ENCODE measurements at places on chromosomes 2 and 18.

GRCh38 chr18:9094307-9095226 is 7.9 kb upstream of the NDUFV2 start:
- DNase-seq: no peak

GRCh38 chr2:169797601-169798000 is 1.1 kb upstream of the SSB start:
- DNase-seq: peak; percentile 54

DNA sequence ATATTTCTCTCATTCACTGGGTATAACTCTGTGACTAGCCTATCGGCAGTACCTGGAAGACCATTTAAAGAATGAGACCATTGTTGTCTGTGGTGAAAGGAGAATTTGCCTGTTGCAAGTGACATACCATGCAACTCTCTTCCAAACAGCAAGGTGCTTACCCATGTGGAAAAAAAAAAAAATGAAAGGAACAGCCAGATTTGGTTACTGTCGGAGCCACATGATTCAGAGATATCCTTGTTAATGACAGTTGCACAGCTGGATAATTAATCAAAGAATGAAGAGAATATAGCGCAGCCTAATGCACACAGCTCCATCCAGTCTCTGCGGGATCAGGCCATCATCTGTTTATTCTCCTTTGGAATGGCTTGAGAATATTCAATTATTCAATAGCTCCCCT is 141.8 kb downstream of the HRH4 start:
- no peak for DNase-seq

- no peak for DNase-seq
Measured at GRCh38 chr2:49167131-49167530, 12.8 kb upstream of the FSHR start.

- no peak for DNase-seq
Measured at GRCh38 chr18:75391279-75392225, 36.0 kb downstream of the SMIM21 start.

- no peak for DNase-seq
Measured at GRCh38 chr2:68565858-68566257, 77.5 kb upstream of the PROKR1 start.

DNA sequence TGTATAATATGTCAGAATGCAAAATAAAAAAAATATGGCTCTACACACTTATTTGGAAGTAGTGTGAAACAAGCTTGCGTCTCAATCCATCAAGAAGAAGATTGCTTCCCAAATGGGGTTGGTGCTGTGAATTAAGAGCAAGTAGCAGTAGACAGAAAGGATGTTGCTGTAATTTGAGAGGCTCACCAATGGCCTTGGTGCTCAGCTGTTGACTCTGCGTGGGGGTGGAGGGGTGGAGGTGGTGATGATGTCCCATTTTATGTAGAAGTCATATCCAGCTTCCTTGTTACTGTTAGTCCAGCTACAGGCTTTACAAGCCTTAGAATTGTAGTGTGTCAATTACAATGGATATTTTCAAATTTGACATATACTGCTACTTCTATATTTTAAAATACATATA is 223.4 kb upstream of the RND3 start:
- no peak for DNase-seq

DNA sequence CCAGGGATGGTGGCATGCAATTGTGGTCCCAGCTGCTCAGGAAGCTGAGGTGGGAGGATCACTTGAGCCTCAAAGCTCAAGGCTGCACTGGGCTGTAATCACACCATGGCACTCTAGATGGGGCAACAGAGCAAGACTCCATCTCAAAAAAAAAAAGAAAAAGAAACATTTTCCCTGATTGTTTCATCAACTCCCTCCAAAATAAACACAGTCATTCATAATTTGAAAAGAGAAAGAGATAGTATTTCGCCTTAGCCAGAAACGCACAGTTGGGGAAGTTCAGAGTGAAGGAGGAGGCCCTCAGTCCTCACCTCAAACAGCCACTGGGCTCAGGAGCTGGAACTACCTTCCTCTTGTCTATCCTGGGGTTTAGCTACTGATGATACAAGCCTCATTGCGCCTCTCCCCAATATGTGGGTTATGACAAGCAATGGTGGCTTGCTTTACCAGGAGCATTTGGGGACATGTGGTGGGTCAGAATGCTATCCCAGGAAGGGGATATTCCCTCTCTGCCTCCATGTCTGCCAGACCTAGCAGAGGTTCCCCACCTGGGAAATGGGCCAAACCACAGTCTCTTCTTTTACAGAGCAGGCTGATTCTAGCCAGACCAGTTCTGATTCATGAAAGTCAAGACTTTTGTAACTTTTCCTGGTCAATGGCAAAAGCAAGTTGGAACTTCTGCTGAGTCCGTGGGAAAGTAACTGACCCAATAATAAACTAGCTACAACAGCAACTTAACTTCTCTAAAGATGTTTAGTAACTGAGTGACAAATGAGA is 22.2 kb upstream of the TMEM87B start:
- no peak for DNase-seq

DNA sequence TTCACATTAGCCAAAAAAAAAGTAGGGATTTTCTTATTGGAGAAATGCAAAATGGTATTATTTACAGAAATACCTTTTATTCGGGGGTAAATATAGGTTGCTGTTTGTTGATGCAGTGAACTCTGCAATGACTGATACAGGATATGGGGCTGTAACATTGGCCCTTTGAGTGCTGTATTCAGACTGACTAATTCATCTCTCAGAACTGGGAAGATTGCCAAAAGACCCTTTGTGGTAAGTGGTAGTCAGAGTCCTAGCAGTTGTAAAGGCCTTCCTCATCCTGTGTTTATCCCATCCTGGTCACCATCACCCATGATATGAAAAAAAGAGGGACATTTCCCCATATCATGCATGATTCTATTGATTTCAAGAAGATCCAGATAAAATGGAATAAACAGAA is 14.0 kb upstream of the DCC start:
- DNase-seq: no peak

DNA sequence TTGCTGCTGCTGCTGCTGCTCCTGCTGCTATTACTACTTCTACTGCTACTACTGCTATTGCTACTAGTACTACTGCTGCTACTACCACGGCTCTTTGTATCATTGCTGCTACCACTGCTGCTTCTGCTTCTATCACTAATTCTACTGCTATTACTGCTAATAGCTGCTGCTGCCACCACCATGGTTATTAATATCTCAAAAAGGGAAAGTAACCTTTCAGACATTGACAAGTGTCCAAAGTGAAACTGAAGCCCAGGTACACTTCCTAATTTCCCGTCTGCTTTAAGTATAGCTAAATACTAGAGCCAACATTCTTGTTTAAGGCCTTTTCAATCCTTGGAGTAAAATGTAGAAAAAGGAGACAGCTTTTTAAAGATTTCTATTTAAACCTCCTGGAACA is 45.4 kb upstream of the EHBP1 start:
- DNase-seq: no peak

DNA sequence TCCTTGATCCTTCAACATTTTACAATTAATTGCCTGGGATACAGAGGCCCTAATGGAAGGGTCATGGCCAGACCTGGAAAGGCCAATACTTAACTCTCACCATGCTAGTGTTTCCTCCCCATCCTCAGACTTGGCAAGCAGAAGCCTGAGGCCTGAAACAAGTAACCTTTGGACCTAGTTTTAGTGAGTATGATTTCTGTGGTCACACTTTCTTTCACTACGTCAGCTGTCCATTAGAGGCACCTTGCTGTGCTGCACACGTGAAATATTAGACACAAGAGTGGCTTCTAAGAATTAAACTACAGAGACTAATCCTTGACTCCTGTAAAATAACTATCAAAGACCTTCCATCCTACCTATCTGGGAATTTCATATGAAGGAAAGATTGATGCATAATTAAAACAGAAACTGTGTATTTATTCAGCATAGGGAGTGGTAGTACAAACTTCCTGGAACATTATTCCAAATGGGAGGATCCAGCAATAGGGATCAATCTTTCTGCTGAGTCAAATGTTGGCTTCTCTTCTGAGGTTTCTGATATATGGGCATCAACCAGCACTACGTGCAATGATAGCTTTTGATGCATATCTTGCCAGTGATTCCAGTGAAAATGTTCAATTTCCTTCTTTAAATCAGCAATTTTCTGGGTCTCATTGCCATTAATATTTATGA is 249.7 kb downstream of the IKZF2 start:
- no peak for DNase-seq

GRCh38 chr18:60935041-60935910 is 398.0 kb upstream of the CDH20 start:
- no peak for DNase-seq

DNA sequence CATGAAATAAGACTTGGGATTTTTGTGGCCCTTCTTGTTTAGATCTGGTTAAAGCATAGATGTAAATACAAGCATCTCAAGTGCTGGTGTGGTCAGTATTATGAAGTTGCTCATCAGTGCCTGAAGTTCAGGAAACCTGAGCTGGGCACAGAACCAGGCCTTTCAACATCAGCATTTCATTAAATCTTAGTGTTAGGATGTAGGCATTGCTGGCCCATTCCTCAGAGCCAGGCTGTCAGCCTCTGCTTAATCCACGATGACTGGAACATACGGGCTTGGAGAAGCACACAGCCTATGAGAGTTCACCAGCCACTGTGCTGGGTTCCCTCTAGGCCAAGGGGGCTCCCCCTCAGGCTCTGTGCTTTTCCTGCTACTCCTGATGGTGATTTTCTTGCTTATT is 270.2 kb downstream of the EN1 start:
- no peak for DNase-seq

- DNase-seq: no peak
Measured at GRCh38 chr2:120004254-120004653, 8.6 kb upstream of the EPB41L5 start.

DNA sequence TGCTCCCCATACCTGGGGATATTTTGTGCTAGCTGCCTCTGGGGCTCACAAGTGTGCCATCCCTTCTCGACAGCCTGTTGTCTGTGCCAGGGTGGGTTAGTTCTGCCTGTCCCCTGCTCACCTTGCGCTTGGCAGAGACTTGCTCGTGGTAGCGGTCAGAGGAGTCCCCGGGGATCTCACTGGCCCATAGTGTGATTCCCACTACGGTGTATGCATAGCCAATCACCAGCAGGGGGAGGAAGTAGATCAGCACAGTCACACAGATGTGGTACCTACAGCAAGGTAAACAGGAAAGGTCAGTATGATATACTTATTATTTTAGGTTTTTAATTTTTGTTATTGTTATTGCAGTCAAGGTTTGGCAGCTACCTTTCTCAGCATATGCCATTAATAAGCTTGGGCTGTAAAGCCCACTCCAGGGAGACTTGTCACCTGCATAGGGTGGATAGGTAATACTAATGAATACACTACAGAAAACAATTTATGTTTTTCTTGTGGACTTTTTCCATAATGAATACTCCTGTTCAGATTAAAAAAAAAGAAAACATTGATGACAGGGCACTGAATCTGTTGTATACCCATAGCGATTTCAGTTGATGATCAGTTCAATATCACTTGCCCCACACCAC is 95.2 kb downstream of the POLE4 start:
- DNase-seq: peak; percentile 92

DNA sequence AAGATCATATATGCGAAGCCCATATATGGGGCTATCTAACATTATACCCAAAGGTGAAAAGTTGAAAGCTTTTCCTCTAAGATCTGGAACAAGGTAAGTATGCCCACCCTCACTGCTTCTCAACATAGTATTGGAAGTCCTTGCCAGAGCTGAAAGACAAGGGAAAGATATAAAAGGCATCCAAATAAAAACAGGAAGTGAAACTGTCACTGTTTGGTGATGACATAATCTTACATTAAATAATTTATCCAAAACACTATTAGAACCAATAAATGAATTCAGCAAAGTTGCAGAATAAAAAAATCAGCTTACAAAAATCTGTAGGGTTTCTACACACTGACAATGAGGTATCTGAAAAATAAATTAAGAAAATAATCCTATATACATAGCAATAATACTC is 205.8 kb downstream of the INSIG2 start:
- DNase-seq: no peak

DNA sequence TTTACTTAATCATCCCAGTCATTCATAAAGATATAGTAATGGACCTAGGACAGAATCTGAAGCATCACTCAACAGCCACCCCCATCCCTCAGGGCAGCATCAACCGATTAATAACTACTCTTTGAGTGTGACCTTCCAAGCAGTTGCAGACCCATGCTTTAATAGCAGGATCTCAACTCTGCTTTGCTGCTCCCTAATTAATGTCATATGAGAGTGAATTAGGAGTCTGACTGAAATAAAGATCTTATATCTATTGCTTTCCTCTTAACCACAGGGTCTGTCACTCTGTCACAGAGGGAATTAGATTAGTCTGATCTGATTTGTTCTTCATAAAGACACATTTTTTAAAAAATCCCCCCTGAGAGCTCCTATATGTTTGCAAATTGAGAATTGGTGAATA is 46.1 kb upstream of the LRP1B start:
- DNase-seq: no peak

Data from GM23338 (cell line).